Lower leg skin (tissue), 4 donors: ENCODE measurements at places on chromosomes 12 and 14. TPM values are rescaled to one million over a fixed set of nuclear protein-coding genes. Genes with fewer than 3 reads are reported as not detected.

Gene TSHR
- total RNA-seq, result not detected

Gene TCP11L2
- total RNA-seq, result 66.6 TPM

Gene YAF2
- total RNA-seq, result 14.7 TPM

Gene PXMP2
- 15.1 TPM for total RNA-seq

Gene NTF3
- 2.0 TPM for total RNA-seq

Gene GPR162
- total RNA-seq, result not detected
